ENCODE measurements at places on chromosomes 11 and 22.

- no peak for DNase-seq
Observed at GRCh38 chr11:16833026-16833425, 94.6 kb downstream of the C11orf58 start.

- no peak for DNase-seq
Observed at GRCh38 chr11:854601-855329, 12.1 kb downstream of the TSPAN4 start.

DNA sequence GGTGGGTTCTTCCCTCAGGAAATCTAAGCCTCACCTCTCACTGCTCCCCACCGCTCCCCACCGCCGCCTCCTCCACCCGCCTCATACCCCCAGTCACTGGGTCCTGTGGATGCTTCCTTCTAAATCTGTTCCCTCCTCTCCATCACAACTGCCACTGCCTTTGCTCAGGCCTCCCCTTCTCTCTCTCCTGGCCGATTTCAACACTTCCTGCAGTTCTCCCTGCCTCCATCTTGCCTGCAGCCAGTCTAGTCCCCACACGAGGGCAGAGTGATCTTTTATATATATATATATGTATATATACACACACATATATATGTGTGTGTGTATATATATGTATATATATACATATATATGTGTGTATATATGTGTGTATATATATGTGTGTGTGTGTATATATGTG lies 27.8 kb downstream of the CREB3L1 start:
- DNase-seq, result no peak

GRCh38 chr22:27842201-27842600 lies 40.6 kb upstream of the MN1 start:
- no peak for DNase-seq

DNA sequence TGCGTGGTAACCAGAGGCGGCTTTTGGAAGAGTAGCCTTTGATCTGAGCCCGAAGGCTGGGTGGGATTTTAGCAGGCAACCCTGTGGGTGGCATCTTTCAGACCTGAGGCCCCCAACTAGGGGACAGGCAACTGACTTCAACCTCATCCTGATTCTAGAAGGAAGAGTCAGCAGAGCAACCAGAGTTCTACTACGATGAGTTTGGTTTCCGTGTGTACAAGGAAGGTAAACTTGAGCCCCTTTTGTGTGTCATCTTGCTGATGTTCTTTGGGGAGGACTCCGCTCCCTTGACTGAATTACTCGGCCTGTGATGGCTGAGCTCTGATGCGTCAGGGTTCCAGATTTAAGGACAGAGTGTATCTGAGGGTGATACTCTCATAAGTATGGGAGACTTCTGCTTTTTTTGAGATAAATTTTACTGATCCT lies 31.6 kb downstream of the SGSM3 start:
- DNase-seq, result no peak

GRCh38 chr11:103895106-103895505 lies 141.3 kb upstream of the DDI1 start:
- no peak for DNase-seq

DNA sequence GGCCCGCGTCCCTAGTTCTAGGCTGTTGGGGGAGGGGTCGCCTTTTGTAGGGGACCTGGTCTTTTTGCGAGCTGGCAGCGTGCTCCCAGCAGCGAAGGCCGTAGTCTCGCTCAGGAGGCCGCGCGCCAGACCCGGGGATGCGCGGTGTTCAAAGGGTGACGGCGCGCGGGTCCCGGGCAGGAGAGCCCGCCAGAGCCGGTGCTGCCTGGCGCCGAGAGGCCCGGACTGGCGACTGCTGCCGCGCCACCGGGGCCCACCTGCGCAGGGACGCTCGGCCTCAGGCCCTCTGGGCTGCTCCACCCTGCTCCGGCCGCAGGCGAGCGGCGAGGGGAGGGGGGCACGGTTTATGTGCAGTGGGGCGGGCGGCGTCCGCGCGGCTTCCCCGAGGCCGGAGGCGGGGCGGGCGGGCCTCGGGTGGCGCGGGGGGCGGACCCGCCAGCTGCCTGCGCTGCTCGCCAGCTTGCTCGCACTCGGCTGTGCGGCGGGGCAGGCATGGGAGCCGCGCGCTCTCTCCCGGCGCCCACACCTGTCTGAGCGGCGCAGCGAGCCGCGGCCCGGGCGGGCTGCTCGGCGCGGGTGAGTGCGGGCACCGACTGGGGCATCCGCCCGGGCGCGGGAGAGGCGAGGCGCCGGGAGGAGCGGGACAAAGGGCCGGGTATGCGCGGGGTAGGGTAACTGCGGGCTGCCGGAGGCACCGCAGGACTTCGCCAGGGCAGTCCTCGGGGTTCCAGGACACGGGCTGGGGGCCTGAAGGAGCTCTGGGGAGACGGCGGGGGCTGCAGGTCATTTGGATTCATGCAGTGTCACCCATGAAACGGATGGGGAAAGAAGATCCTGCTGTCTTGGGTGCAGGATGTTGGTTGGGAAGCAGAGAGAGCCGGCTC lies at the start of gene PRSS23:
Gene PRSS23 (plus strand): TSS at position 467 of the 884 bp plus-strand sequence. CDS start 7,102 bp downstream, outside the sequence.
- DNase-seq, result no peak

DNA sequence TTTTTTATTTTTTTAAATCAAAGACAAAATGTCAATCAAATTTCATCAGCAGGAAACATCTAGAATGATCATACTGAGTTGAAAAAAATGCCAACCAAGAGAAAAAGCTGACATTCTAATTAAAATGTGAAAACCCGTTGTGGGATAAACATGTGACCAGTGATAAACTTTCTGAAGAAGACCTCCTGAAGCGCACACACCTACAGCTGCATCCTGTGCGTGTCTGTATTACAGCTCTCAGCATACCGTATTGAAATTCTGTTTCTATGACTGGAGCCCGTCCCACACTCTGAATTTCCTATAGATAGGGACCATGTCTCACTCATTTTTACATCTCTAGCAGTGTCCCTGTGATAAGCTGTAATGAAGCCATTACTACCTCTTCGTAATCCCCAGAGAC lies 12.2 kb upstream of the NUP50 start:
- no peak for DNase-seq

GRCh38 chr22:38700789-38701628 lies at the start of gene JOSD1:
JOSD1 (minus strand) TSS chr22:38700943; CDS start chr22:38699987, 956 bp downstream.
- DNase-seq, result peak; percentile 91

GRCh38 chr11:14300661-14301304 lies 58.2 kb downstream of the RRAS2 start:
- peak; percentile 37 for DNase-seq

DNA sequence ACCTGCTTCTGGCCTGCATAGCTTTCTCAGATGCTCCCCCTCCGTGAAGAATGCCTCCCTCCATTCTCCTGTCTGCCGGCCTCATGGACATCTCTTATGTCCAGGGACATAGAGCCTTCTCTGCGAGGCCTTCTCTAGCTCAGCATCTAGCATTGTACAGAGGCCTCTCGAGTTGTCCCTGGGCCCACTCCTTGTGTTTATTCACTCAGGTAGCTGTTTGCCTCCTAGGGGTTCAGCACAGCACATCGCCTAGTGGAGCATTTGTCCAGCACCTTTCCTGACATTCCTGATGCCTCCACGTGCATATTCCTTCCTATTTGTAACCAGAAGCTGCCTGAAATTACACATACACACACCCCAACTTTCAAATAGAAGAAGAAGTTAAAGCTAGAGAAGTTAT lies 101.3 kb downstream of the TBC1D22A start:
- no peak for DNase-seq

DNA sequence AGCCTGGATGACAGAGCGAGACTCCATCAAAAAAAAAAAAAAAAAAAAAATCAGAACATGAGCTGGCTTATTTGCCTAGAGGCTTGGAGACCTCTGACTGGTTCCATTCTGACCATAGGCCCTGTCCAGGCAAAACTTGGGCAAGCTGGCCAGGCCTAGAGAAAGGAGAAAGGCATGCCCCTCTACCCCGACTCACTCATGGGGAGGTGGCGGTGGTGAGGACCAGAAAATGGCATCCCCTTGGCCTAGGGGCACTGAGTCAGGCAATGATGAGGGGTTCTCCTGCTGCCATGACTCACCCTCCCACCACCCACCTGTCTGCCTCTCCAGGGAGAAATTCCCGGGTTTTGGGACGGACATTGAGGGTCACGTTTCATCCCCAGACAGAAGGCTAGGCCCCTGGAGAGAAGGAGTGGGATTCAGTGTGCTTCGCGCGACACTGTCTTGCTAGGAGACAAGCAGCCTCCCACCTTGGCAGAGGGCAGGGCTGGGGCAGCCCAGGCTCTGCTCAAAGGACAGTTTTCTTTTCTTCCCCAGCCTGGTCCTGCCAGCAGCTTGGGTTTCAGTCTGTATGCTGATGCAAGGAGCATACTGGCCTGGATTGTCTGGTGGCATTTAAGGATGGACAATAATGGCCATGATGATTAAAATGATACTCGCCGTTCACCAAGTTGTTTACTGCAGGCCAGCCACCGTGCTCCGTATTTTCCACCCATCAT lies 17.2 kb downstream of the TOB2 start:
- DNase-seq, result no peak

- peak; percentile 31 for DNase-seq
Observed at GRCh38 chr22:32796865-32797573, 4.5 kb upstream of the TIMP3 start.

DNA sequence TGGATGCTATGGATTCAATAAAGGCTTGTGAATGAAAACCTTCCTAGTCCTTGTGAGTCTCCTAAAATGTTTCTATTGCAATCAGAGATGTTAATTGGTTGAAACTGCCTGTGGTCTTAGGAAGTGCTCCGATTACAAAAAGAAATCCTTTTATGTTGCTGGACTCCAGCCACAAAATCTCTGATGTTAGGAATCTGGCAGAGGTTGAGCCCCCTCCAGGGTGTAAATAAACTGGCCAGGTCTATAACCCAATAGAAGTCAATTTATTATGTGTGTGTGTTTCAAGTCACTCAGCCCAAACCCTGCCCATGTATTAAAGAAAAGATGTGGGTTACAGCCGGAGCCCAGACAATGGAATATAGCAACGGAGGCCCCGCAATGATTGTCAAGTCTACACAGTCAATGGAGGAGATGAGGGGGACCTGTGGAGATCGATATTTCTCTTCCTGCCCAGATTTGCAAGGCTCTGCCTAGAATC lies 218.1 kb upstream of the SORL1-AS1 start:
- no peak for DNase-seq

- DNase-seq, result no peak
Observed at GRCh38 chr11:35170503-35170902, 31.5 kb downstream of the CD44 start.

GRCh38 chr11:1073261-1073724 lies 1.4 kb upstream of the MUC2 start:
- no peak for DNase-seq

- DNase-seq, result no peak
Observed at GRCh38 chr11:77249427-77249826, 52.1 kb downstream of the GDPD4 start.

- DNase-seq, result no peak
Observed at GRCh38 chr11:3338569-3339339, 40.2 kb downstream of the ZNF195 start.

- peak; percentile 9 for DNase-seq
Observed at GRCh38 chr11:41175304-41175972, 284.0 kb downstream of the LRRC4C start.

- DNase-seq, result no peak
Observed at GRCh38 chr11:65609665-65610064, 4.4 kb downstream of the MAP3K11 start.

- DNase-seq, result no peak
Observed at GRCh38 chr11:104573441-104573990, 324.7 kb downstream of the CASP12 start.

- no peak for DNase-seq
Observed at GRCh38 chr11:82233201-82233600, 500.5 kb downstream of the FAM181B start.

- DNase-seq, result no peak
Observed at GRCh38 chr11:133776671-133777367, 68.5 kb downstream of the SPATA19 start.

GRCh38 chr11:6825231-6825744 lies 20.2 kb upstream of the OR10A5 start:
- DNase-seq, result no peak

DNA sequence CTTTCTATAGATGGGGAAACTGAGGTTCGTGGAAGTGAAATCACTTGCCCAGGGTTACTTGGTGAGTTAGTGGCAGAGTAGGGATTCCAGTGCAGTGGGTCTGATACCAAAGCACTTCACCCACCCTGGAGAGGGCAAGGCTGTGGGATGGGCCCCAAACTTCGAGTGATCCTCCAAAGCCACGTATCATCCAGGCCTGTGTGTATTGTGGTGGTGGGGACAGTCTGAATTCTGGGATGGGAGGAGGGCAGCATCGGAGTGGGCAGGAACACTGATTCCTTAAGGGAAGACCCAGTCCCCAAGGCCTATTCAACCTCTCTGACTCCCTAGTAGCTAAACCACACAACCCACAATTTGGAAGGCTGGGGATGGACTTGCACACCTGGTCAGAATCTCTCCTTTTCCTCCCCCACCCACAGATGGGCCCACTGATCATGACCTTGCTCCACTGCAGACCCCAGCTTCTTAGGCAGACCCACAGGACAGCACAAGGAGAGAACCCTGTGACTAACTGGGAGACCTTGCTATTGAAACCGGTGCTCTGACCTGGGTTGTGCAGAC lies 11.5 kb downstream of the TMPRSS13 start:
- no peak for DNase-seq

DNA sequence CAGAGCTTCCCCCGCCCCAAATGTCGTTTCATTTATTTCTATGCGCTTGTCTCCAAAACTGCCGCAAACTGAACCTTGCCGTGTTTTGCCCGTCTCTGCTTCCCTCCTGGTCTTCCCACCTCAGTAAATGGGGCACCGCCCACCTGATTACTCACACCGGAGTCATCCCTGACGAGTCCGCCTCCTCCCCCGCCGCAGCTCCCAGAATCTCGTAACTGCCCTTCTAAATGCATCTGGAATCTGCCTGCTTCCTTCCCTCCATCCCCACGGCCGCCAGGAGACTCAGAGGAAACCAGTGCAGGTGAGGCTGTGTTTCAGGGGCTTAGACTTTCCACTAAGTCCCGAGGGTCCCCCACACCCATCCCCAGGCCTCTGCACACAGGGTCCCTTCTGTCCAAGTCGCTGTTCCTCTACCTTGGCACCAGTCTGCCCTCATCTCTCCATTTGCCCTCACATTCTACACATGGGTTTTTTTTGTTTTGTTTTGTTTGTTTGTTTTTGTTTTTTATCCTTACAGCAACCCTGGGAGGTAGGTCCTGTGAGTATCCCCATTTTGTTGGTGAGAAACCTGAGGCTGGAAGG lies 62.6 kb upstream of the PHF21B start:
- DNase-seq, result peak; percentile 60

DNA sequence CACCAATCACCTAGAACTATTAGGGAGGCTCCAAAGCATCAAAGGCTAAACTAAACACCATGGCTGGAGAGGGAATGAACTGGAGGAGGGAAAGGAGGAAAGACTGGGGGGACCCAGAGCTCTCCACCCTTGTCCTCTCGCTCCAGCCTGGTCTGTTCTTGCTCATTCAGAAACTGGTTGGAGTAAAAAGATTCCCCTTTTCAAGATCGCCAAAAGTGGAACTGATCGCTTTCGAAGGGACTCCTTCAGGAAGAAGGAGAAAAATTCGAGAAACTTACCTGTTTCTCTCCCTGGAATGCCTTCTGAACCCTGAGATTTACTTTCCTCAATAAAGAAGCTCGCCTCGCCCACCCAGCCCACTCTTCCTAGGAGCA lies 46.9 kb downstream of the OR4D9 start:
- DNase-seq, result no peak

Data from iPS DF 6.9 (cell line).